ENCODE measurements at places on chromosomes 6 and 20.
A peak's percentile ranks its signal among the peaks of the same experiment; 100 is the strongest.

DNA sequence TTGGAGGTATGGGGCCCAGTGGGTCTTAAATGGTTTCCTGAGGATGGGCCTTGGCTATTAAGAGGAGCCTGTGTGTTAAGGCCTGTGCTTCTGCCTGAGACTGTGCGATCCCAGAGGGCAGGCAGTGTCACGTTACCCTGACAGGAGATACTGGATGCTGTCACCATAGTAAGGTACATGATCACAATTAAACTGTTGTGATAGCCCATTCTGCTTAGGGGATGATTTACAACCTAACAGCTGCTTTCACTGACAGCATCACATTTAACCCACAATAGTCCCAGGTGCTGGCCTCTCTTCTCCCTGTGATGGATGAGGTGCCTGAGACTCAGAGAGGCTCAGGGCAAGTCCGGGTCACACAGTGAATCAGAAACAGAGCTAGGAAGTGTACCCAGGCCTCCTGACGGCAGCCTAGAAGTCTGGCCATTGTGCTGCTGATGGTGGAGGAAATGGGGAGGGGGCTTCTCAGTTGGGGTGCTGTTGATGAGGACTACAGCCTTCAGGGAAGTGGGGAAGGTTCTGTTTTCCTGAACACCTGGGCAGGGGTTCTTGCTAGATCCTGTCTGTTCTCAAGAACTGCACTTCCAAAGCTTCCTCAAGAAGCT is 97.3 kb downstream of the MDGA1 start:
- no peak for DNase-seq

- DNase-seq, result peak; percentile 64
Observed at GRCh38 chr6:4848382-4849068, 72.3 kb downstream of the CDYL start.

- no peak for DNase-seq
Observed at GRCh38 chr6:106220485-106220884, 105.1 kb downstream of the ATG5 start.

DNA sequence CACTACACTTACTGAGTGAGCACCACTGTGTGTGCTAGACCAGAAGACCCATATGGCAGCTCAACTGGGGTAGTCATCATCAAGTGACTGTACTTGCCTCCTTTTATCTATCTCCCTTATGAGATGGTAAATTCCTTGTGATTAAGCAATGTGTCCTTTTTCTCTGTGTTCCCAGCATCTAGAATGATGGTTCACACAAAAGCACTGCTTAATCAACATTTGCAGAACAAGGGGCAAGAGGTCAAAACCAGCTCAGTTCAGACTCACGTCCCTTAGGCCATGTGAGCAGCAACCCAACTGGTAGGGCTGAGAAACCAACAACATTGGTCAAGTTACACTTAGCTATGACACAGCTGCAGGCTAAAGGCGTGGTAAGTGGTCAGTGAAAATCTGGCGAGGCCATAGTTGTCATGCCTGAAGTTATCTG is 10.0 kb downstream of the TRAM2 start:
- no peak for DNase-seq

- no peak for DNase-seq
Observed at GRCh38 chr20:14700639-14700960, 363.2 kb upstream of the FLRT3 start.
